ENCODE measurements at places on chromosomes 3 and 15. TPM values are rescaled to one million over a fixed set of nuclear protein-coding genes. Genes with fewer than 3 reads are reported as not detected.

GRCh38 chr3:148643389-148643840 lies 54.3 kb upstream of the AGTR1 start:
- no peak overlapping the region for H3K27ac ChIP-seq
- H3K27me3 ChIP-seq, result no peaks in the 10 kb centered on the region
- H3K36me3 ChIP-seq, result no peaks in the 10 kb centered on the region
- no peak overlapping the region for H3K4me3 ChIP-seq

GRCh38 chr3:48662753-48663488 lies at the start of gene CELSR3:
Gene CELSR3 (minus strand): TSS chr3:48662886. CDS start chr3:48662634, 252 bp downstream.
- peaks cover 41% of the 10 kb centered on the region for H3K36me3 ChIP-seq
- peak within 1 kb of the TSS; percentile 77 for H3K4me3 ChIP-seq
- peaks cover 49% of the 10 kb centered on the region for H3K4me1 ChIP-seq
- H3K27me3 ChIP-seq, result no peaks in the 10 kb centered on the region
- H3K27ac ChIP-seq, result peak within 1 kb of the TSS; percentile 94

DNA sequence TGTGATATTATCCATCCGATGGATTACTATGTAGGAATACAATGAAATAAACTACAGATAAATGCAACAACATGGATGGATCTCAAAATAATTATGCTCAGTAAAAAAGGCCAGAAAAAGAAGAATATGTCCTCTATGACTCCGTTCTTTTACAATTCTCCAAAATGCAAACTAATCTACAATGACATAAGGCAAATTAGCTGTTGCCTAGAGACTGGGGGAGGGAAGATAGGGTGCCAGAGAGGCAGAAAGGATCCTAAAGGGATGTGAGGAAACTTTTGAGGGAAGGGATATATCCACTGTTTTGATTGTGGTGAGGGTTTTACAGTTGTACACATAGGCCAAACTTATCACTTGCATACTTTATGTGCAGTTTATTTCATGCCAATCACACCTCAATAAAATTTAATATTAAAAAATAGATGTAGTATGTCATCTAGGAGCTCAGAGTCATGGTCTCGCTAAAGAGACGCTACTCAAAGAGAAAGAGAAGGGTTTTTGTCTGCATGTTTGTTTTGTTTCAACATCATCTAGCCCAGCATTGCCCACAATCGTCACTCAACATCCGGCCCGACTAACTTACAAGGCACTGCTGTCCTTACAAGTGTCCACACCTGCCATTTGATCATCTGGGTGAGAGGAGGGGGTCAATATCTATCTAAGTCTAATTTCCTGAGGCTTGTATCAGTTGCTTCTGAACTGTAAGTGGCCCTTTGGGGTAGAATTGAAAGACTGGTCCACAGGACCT lies 29.5 kb downstream of the HES1 start:
- no peak for DNase-seq
- H3K27ac ChIP-seq, result no peak overlapping the region
- no peak overlapping the region for H3K4me3 ChIP-seq
- H3K4me1 ChIP-seq, result peaks cover 21% of the 10 kb centered on the region
- no peaks in the 10 kb centered on the region for H3K36me3 ChIP-seq

DNA sequence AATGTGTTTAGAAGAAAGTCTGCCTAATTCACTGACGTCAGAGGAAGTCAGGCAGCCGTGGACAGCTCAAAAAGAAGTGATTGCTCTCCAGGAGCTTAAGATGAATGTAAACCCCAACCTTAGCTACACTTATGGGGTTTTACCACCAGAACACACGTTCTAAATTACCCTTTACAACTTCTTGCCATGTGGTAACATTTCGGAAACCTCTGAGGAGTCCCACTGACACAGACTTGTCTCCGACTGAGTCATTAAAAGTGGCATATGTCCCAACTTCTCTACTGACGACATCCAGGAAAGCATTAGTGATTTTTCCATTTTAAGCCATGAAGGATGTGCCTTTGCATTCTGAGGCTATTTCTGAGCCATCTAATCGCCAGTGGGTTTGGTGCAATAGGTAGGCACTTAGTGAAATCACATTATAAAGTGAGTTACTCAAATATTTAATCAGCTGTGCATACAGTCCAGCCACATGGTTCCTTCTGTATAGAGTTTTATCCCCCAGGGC lies 32.4 kb downstream of the C2CD4A start:
- no peak for DNase-seq
- H3K4me1 ChIP-seq, result no peaks in the 10 kb centered on the region
- no peaks in the 10 kb centered on the region for H3K27me3 ChIP-seq
- H3K36me3 ChIP-seq, result no peaks in the 10 kb centered on the region

DNA sequence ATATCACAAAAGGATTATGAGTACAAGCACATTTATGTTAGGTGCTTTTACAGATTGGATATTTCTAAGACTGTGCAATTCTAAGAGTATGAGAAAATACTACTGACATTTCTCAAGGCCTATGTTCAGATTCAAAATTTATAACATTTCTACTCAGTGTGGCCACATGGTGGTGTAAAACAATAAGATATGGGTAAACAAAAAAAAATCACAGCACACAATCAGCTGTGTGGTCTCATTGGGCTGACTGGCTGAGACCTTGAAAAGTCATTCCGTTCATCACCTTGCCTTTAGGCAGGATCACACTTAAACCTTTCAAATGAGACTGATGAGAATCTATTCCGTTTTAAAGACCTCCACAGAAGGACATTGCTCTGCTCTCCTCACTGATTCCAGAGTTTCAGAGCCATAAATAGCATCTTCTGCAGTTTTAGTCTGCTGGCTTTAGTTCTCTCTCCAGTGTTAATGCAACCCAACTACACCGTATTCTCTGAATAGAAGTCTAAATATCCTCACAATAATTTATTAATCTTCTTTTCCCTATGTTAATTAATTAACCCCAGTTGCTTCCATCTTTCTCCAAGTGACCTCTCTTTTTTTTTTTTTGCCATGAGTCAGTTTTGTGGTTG lies 158.2 kb downstream of the SPATA16 start:
- H3K36me3 ChIP-seq, result no peaks in the 10 kb centered on the region
- H3K4me3 ChIP-seq, result no peak overlapping the region
- no peaks in the 10 kb centered on the region for H3K27me3 ChIP-seq
- DNase-seq, result peak; percentile 15
- no peak overlapping the region for H3K27ac ChIP-seq

GRCh38 chr3:110804856-110805255 lies 266.8 kb upstream of the NECTIN3 start:
- H3K4me1 ChIP-seq, result no peaks in the 10 kb centered on the region
- no peaks in the 10 kb centered on the region for H3K27me3 ChIP-seq
- H3K36me3 ChIP-seq, result no peaks in the 10 kb centered on the region

DNA sequence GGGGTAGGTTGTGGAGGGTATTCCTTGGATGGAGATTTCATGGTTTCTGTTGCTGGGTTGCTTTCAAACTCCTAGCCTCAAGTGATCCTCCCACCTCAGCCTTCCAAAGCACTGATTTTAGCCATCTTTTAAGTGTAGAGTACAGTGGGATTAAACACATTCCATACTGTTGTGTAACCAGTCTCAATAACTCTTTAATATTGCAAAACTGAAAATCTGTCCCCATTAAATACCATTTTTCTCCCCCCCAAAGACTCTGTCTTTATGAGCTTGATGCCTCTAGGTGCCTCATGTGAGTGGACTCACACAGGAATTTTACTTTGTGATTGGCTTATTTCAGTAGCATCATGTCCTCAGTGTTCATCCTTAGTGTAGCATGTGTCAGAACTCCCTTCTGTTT lies 74.7 kb upstream of the ATP10A start:
- peaks cover 11% of the 10 kb centered on the region for H3K4me1 ChIP-seq
- no peaks in the 10 kb centered on the region for H3K36me3 ChIP-seq
- H3K27me3 ChIP-seq, result no peaks in the 10 kb centered on the region
- H3K4me3 ChIP-seq, result no peak overlapping the region
- DNase-seq, result no peak

Gene RFTN1
- total RNA-seq, result 26.1 TPM

DNA sequence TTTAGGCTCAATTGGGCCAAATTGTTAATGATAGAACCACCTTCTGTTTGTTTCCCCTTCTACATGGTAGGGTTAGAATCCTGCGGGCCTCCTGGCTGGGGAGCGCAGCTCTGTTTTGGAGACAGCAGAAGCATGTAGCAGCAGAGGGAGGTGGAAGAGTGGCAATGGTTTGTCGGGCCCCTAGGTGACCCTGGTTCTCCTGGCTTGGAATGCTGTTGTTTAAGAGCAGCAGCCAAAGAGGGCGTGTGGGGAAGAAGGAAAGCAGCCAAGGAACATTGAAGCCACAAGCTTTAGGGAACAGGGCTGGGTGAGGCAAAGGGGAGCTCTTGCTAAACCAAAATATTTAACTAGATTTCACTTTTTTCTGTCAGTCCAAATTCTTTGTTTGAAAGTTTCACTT lies 213.7 kb upstream of the NR2E3 start:
- H3K36me3 ChIP-seq, result no peaks in the 10 kb centered on the region
- H3K4me1 ChIP-seq, result peaks cover 25% of the 10 kb centered on the region
- H3K27ac ChIP-seq, result peak overlapping the region; percentile 68

Gene ADAM10
- total RNA-seq, result 108 TPM

GRCh38 chr3:155190691-155191090 lies 102.8 kb downstream of the STRIT1 start:
- no peaks in the 10 kb centered on the region for H3K36me3 ChIP-seq
- no peaks in the 10 kb centered on the region for H3K27me3 ChIP-seq
- H3K27ac ChIP-seq, result no peak overlapping the region
- no peak overlapping the region for H3K4me3 ChIP-seq
- H3K4me1 ChIP-seq, result no peaks in the 10 kb centered on the region
- no peak for DNase-seq

Data from spinal cord (tissue), 10 donors.